ENCODE measurements at places on chromosomes 2 and 18. TPM values are rescaled to one million over a fixed set of nuclear protein-coding genes. Genes with fewer than 3 reads are reported as not detected.

C2orf42 gene
- polyA plus RNA-seq = 7.5 TPM

CXCR4 gene
- polyA plus RNA-seq = not detected

TNS1 gene
- polyA plus RNA-seq = 41.1 TPM

ASXL3 gene
- 0.03 TPM for polyA plus RNA-seq

IMMT gene
- polyA plus RNA-seq = 41.0 TPM

ETAA1 gene
- polyA plus RNA-seq = 6.9 TPM

EFR3B gene
- polyA plus RNA-seq = 0.36 TPM

KCNG2 gene
- polyA plus RNA-seq = not detected

GAD1 gene
- not detected for polyA plus RNA-seq

IL1A gene
- 0.39 TPM for polyA plus RNA-seq
